ENCODE measurements at places on chromosomes 5 and 9. TPM values are rescaled to one million over a fixed set of nuclear protein-coding genes. Genes with fewer than 3 reads are reported as not detected.

The LEAP2 gene
- 0.74 TPM for total RNA-seq

The GGTA1 gene
- total RNA-seq, result 1.7 TPM

The FBP2 gene
- total RNA-seq, result not detected

The OR1J2 gene
- total RNA-seq, result not detected

The CSNK1G3 gene
- 136 TPM for total RNA-seq

The EGFLAM gene
- 4.2 TPM for total RNA-seq

The RGS3 gene
- total RNA-seq, result 8.6 TPM

The EIF4E1B gene
- not detected for total RNA-seq

The CDC20B gene
- 0.25 TPM for total RNA-seq

The PPP2R2B gene
- total RNA-seq, result 91.0 TPM

The NPR3 gene
- total RNA-seq, result 15.2 TPM

The C5orf58 gene
- total RNA-seq, result not detected
